Stimulated activated CD8-positive, alpha-beta memory T cell treated with anti-CD3 and anti-CD28 coated beads, Interleukin-15, amount 100 ng/mL, for 48 hours (primary cell): ENCODE measurements at places on chromosomes 1 and 21.

DNA sequence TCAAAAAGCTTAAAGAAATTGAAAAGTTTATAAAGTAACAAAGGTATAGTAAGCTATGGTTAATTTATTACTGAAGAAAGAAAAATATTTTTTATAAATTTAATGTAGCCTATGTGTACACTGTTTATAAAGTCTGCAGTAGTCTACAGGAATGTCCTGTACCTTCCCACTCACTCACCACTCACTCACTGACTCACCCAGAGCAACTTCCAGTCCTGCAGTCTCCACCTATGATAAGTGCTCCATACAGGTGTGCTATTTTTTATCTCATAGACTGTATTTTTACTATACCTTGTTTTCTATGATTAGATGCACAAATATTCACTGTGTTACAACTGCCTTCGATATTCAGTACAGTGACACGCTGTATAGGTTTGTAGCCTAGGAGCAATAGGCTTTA lies 106.6 kb downstream of the NR5A2 start:
- DNase-seq: no peak

DNA sequence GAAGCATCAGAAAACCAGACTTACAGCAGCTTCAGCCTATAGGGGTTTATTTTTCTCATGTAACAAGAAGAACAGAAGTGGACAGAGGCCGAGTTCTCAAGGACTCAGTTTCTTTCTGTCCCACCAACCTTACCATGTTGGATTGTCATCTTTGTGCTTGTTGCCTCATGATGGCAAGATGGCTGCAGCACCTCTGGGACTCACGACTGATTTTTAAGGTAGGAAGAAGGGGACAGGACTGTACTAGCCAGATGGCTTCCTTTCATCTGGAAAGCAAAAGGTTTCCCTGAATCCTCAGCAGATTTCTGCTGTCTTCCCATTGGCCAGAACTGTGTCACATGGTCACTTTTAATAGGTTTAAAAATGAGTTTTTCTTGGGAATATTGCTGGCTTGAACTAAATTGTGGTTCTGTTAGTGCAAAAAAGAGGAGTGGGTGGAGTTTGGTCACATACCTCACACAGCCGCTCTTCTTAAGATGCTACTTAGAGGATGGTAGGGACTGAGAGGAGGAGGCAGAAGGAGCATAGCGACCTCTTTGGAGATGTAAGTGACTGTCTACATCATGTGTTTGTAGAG lies 48.1 kb upstream of the ENAH start:
- no peak for DNase-seq

- DNase-seq: no peak
Observed at GRCh38 chr1:180786624-180787023, 126.1 kb upstream of the KIAA1614 start.

- DNase-seq: no peak
Observed at GRCh38 chr1:7454052-7454815, 316.9 kb upstream of the VAMP3 start.

DNA sequence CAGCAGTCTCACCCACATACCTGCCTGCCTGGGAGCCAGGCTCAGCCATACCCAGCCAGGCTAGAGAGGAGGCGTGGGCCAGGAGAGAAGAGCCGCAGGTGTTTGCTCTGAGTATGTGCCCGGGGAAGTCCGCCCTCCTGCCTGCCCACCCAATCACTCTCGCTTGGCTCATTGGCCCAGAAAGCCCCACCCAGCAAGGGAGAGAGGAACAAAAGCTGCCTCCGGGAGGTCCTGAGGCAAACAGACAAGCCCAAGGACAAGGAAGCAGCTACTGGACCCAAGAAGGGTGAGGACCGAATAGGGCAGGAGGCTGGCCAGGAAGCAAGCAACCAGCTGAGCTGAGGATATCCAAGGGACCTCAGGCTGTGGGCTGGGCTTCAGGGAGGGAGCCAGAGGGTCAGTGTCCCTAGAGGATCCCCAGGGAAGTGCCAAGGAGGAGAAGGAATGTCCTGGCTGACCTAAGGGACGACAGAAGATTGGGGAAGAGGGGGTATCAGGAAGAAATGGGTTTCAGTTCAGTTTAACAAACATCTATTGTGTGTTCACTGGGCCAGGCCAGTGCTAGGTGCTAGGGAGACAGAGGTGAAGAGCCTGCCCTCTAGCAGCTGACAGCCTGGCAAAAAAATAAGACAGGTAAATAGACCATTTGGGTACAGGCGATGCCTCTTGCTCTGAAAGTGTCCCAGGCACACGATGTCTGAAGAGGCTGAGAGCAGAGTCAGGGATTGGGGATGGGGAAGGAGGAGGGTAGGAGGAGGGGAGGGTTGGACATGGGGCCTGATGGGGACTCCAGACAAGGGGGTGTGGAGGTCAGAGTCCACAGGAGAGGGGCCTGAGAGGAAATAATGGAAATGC lies at the start of gene GJB4:
GJB4 (plus strand) TSS at position 238 of the 855 bp plus-strand sequence. CDS start 1,515 bp downstream, outside the sequence.
- DNase-seq: no peak

- no peak for DNase-seq
Observed at GRCh38 chr1:12309783-12310742, 80.2 kb downstream of the VPS13D start.

GRCh38 chr1:93847811-93848288 lies 31.2 kb downstream of the DNTTIP2 start:
- peak; percentile 34 for DNase-seq

DNA sequence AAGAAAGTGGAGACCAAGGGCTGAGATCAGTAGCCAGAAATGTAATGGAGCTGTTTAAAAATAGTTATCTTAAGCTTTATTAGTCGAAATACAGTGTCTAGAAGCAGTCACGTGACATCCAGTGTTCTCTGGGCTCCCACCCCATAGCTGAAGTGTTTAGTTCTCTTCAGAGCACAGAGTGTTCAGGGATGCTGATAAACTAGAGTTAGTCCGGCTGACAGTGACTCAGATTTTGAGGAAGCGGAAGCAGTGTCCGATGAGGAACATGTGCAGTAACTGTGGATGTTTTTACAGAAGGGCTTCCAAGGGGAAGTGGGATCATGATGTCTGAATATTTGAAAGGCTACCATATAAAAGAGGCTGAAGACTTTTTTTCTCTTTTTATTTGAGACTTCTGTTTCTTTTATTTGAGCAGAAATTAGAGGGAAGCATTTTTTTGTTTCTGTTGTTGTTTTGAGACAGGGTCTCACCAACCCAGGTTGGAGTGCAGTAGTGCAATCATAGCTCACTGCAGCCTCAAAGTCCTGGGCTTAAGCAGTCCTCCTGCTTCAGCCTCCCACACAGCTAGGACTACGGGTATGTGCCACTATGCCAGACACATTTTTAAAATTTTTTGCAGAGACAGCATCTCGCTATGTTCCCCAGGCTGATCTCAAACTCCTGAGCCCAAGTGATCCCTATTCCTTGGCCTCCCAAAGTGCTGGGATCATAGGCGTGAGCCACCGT lies 124.2 kb downstream of the GALNT2 start:
- no peak for DNase-seq

DNA sequence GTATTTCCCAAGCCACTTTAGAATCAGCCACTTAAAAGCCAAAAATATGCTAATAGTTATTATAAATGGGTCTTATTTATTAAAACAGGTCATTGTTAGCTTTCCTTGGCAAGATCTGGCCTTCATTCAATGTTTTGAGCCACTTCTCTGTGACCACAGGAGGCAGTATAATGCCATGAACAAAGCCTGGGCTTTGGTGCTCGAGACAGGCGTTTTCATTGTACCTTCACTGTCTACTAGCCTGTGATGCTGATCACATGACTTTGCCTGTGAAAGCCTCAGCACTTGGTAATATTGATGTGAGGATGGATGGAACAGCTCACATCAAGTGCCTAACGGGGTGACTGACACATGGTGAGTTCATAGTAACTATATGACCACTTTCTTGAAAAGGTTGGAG lies 217.0 kb downstream of the RWDD3 start:
- DNase-seq: no peak

- DNase-seq: no peak
Observed at GRCh38 chr1:87833166-87833565, 504.5 kb downstream of the LMO4 start.

DNA sequence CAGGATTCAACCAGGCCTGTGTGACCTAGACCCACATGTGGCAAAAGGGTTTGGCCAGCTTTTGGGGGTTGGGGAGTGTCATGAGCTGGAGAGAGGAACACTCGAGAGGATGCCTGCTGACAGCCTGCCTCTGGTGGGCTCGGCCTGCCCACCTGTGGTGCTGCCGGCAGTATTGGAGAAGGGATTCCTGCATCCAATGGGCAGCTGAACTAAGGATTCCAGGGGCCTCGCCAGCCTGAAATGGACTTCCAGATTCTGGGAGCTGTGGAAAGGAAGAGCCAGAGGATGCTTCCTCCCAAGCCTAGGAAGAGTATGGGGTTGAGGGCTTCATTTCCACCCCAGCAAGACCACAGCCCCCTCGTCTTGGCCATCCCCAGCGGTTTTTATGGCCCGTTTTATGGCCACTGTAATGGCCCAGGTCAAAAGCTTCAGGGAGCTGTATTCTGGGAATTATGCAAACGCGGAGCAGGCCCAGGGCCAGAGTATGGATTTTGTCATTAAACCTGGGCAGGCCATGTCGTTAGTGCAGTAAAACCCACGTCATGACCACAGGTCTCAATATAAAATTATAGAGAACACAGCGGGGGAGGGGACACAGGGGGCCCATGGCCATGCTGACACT lies 63.6 kb downstream of the TMEM53 start:
- no peak for DNase-seq

DNA sequence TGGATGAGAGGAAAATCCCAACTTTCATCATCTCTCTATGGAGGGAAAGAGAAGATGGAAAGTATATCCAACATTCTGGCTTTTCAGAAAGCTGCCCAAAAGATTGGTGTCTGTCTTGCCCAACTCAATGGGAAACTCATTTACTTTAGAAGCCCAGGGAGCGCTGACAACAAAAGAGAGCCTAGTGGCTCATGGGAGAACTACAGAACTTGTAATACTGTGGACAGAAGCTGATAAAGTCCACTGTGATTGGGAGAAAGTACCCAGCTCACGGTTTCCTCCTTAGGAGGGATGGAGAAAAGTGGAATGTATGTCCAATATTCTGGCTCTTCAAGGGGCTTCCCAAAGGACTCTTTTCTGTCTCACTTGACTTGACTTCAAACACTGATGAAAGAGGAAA lies 66.0 kb downstream of the RGS21 start:
- no peak for DNase-seq

GRCh38 chr21:44299458-44300261 lies at the start of gene PFKL:
TSS of gene PFKL (plus strand) at chr21:44300053. CDS start at chr21:44300106, 53 bp downstream.
- DNase-seq: peak; percentile 69

DNA sequence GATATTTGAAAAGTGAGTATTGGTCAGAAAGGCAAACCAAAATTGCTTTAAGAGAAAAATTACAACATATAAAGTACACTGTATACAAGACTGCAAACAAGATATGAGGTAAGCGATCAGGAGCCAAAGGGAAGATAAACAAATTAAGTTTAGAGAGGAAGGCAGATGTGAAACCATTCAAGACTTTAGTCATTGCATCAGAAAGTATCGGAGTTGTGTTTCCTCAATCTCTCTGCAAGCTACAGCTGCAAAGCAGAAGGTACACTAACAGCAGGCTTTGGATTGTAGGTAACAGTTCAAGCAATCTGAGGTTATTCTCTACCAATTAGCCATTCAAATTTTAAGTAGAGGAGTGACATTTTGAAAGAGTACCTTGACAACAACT lies 21.3 kb upstream of the TLCD4 start:
- DNase-seq: no peak

GRCh38 chr1:52907068-52907811 lies 14.3 kb downstream of the ECHDC2 start:
- DNase-seq: no peak

DNA sequence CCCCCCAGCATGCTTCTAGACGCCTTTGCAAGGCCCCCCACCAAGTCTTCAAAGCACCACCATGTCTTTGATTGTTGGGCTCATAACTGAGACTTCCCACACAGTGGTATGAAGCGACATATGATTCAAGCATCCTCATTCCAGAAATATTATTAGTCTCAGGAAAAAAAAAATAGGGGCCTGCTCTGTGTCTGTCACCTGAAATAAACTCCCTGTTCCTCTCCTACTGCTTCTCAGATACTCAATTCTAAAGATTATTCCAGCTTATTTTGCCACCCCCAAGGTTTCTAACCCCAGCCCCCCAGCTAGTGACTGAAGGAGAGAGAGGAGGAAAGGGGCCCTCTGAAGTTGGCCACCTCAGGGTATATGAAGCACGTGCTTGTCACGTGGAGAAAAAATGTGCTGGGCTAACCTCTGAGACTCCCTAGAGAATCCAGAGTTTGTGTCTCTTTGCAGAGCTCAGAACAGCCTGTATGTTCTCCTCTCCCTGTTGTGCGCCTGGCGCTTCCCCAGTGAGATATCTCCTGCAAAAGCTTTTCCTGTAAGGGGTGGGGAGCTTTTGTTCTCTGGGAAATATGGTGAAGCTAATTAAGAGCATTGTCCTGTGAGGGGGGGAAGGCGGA lies 35.9 kb upstream of the RASAL2 start:
- DNase-seq: no peak

- DNase-seq: no peak
Observed at GRCh38 chr1:37930246-37931101, 16.4 kb downstream of the INPP5B start.

- no peak for DNase-seq
Observed at GRCh38 chr1:183073320-183073719, 50.1 kb downstream of the LAMC1 start.

- DNase-seq: no peak
Observed at GRCh38 chr1:4851385-4852065, 197.1 kb downstream of the AJAP1 start.

GRCh38 chr21:44510109-44510507 lies 29.9 kb downstream of the KRTAP10-1 start:
- no peak for DNase-seq

DNA sequence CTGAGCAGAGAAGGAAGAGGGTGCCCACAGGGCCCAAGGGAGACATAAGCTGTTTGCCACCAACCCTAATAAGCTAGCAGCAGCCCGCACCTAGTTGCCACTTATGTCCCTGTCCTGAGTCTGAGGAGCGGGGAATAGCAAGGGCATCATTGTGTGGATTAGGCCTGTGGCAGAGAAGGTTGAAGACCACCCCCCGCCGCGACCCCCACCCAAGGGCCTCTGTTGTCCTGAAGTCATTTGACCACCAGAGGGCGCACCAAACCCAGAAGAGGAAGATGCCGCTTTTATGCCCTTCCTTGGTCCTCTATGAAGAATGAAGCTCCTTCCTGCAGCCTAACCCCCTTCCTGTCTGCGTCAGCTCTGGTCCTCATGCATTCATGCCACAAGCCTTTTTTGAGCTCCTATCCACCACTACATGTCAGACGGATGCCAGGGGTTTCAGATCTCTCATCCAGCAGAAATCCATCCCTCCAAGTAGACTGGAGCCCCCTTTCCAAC lies 16.6 kb downstream of the RHBG start:
- DNase-seq: peak; percentile 44

GRCh38 chr1:58986996-58987767 lies 203.3 kb upstream of the JUN start:
- DNase-seq: no peak

- no peak for DNase-seq
Observed at GRCh38 chr1:171898941-171899340, 57.6 kb downstream of the DNM3 start.
